IPS-NIHi11 (cell line): ENCODE measurements at places on chromosomes 3 and 15.

DNA sequence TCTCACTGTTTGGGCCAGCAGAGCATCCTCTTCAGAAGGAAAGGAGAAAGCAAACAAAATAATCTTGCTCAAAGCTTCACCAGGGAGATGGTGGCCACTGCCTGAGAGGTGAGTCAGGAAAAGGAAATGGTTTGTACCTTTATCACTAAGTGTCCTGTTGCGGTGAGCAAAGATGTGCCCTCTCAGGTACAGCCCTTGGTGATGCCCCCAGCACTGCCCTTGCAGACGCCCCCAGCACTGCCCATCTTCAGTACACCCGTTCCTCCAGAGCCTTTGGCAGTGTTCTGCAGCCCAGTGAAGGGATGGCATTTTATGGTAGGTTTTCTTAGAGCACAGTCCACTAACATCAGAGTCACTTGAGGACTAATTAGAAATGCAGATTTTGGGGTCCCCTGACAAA lies 92.3 kb downstream of the ZNF621 start:
- no peak for DNase-seq

- no peak for DNase-seq
Observed at GRCh38 chr3:20646425-20646824, 460.4 kb upstream of the SGO1 start.

DNA sequence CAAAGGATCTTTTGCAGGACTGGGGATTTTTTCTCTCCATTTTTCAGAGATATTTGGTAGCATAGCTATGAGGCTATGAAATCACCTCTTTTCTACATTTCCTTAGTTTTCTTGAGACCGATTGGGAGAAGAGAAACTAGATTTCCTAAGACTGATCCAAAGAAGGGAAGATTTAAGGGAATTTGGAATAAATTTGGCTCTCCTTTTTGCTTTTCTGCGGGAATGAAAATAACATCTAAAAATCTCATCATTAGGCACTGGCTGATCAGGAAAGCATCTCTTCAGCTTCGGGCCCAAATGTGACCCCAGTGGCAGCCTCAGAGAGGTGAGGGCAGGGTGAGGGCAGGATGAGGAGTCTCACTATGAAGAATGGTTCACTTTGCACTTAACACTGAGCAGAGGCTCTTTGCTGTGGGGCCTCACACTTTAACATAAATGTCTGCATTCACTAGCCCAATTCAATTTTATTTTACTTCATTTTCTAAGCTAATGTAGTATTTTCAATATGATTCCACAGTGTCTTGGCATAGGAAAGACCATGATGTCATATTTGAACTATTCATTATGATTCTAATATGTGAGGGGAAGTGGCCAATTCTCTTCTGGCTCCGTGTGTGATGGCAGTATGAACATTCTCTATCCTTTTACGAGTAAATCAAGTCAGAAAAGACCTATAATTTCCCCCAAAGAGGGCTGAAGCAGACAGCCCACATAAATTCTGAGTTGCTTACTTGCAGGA lies 193.2 kb downstream of the MEX3B start:
- DNase-seq: no peak

GRCh38 chr3:123458255-123458654 lies 9.4 kb upstream of the ADCY5 start:
- no peak for DNase-seq

DNA sequence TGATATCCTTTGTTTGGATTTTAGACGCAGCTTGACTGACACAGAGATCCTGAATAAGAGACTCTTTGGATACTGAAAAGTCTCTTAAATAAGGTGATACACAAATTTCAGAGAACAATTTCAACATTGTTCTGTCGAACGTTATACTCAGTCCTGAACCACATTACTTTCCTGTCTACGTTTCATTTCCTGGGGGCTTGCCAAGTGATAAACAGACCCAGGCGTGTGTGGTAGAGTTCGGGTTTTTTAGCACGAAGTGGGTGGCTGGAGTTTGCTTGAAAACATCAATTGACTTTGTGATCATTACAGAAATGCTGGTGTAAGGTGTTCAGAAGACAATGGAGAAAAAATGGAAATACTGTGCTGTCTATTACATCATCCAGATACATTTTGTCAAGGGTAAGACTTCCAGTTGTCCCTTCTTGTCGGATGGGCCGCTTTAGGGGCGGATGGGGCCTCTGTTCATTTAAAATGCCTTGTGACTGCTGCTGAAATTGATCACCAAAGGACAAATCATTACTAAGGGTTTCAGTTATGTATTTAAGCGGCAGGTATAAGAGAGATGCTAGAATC lies at the start of gene CD96:
TSS of gene CD96 (plus strand) at position 287 of the 573 bp plus-strand sequence. CDS start at position 339, 52 bp downstream.
- no peak for DNase-seq

GRCh38 chr3:146218880-146219866 lies 31.7 kb downstream of the PLSCR4 start:
- peak; percentile 20 for DNase-seq
